ENCODE measurements at places on chromosomes 7 and 10. TPM values are rescaled to one million over a fixed set of nuclear protein-coding genes. Genes with fewer than 3 reads are reported as not detected.
A peak's percentile ranks its signal among the peaks of the same experiment; 100 is the strongest.

DNA sequence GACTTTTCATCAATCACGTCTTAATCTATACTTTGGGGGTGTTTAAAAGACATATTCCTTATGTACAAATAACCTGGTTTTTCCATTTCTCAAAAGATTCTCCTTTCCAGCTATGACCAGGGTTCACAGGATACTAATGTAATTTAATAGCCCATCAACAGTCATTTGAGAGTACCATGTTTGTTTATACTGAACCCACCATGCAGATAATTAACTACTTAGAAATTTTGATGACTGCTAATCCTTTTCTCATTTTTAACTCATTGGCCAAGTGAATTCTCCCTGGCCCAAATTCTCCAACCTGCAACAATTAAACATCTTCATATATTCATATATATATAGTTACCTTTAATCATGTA is 28.8 kb upstream of the KMT2E start:
- DNase-seq, result no peak

GRCh38 chr10:75143353-75143752 is 31.9 kb downstream of the SAMD8 start:
- no peak for DNase-seq

- DNase-seq, result no peak
These were observed 125.3 kb downstream of the SORCS3 start for GRCh38 chr10:104766341-104766740.

- DNase-seq, result no peak
These were observed 45.2 kb downstream of the HTR5A start for GRCh38 chr7:155115288-155115687.

GRCh38 chr7:32588657-32589056 is 93.4 kb downstream of the AVL9 start:
- DNase-seq, result no peak

- no peak for DNase-seq
These were observed 25.3 kb downstream of the DENND11 start for GRCh38 chr7:141676618-141677017.

- DNase-seq, result no peak
These were observed 17.9 kb upstream of the CYREN start for GRCh38 chr7:135188298-135188984.

DNA sequence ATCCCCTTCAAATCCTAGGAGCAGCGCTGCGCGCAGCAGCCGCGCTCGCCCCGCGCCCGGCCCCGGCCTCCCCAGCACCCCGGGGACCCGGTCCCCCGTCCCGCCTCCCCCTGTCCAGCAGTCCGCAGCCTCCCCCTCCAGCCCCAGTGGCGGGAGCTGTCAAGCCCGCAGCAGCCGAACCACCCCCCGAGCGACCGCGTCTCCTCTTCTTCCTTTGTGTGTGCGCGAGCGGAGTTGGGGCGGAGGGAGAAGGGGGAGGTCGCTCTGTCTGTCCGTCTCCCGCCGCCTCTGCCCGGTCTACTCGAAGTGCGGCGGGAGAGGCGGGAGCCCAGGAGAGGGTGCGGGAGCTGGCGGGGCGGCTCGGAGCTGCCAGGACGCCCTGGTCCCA is 375 bp upstream of the CHN2 start:
- DNase-seq, result no peak

- DNase-seq, result no peak
These were observed 484.6 kb downstream of the GATA3 start for GRCh38 chr10:8539056-8539455.

DNA sequence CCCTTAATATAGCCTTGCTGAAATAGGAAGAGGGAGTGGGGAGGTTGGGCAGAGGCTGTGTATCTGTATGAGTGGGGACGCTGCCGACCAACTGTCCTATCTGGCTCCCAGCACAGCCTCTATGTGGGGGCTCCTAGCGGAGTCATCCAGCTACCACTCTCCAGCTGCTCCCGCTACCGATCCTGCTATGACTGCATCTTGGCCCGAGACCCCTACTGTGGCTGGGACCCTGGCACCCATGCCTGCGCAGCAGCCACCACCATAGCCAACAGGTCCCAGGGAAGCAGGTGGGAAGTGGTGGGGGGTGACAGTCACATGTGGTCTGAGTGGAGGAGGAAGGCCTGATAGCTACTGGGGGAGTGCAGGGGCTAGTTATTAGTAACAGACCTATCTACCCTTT is 6.6 kb downstream of the MRPL43 start:
- DNase-seq, result no peak

DNA sequence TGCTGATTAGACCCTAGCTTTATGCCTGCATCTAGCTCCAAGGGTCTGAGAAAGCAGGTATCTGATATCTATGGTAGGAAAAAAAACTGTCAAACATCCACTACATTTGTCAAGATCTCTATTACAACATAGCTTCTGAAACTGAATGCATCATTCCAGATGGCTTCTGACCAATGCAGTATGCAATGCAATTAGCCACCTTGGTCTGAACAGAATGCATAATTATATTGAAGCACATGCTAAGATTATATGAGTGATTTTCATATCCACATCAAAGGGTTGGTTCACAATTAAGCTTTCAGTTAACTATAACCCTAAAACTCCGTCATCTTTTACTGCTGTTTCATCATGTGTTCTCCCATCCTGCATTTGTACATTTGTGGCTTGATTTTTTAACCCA is 271.4 kb downstream of the POLR1F start:
- DNase-seq, result no peak

DNA sequence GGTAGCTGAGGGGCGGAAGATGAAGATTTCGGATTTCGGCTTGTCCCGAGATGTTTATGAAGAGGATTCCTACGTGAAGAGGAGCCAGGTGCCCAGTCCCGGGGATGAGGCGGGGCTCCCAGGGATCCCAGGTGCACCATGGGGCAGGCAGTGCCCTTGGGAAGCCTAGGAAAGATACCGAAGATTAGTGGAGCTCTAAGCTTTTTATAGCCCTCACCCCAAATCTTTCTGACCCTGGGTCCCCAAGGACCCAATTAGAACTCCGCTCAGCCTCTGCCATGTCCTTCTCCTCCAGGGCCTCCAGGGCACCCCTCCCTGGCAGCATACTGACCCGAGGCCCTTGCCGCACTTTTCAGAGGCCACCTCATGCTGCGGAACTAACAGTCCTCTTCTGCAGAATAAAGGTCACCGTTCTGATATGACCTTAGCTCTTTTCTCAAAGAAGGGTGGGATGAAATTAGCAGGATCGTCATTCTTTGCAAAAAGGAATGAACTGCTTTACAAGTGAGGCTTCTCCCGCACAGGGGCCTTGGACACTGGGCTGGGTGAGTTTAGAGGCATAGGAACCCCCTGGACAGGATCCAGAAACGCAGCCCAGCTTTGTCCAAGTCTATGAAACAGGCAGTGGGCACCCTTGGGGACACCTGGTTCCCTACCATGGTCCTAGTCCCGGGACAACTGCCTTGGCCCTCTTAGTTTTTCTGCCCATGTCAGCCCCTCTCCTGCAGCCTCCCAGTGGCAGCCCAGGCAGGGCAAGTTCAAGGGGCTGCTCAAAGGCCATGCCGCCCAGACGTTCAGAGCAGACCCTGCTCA is 17.9 kb upstream of the CSGALNACT2 start:
- DNase-seq, result no peak

DNA sequence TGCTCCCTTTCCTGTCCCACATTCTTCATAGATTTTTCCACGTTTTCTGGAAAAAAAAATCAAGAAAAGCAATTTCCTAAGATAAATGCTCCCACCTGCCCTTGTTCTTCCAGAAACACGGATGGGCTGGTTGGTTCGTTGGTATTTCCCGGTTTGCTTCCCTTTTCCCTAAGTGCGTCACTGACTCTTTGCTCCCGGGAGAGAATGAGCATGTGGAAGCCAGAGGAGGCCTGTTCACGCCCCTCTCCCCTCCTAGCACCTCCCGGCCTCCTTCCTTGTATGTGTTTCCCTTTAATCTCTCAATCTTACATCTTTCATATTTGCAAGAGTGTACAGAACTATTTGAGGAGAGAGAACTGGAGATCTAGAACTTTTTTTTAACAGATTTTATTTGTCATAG is 442.0 kb downstream of the GFRA1 start:
- DNase-seq, result no peak

- no peak for DNase-seq
These were observed 42.1 kb upstream of the EMX2 start for GRCh38 chr10:117500456-117500855.

DNA sequence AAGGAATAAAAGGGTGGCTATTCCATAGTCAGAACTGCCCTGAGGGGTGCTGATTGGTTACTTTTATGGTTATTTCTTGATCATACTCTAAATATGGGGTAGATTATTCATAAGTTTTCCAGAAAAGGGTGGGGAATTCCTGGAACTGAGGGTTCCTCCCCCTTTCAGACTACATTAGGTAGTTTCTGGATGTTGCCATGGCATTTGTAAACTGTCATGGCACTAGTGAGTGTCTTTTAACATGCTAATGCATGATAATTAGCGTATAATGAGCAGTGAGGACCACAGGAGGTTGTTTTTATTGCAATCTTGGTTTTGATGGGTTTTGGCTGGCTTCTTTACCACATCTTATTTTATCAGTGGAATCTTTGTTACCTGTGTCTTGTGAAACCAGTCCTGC is 26.5 kb upstream of the POT1 start:
- no peak for DNase-seq

DNA sequence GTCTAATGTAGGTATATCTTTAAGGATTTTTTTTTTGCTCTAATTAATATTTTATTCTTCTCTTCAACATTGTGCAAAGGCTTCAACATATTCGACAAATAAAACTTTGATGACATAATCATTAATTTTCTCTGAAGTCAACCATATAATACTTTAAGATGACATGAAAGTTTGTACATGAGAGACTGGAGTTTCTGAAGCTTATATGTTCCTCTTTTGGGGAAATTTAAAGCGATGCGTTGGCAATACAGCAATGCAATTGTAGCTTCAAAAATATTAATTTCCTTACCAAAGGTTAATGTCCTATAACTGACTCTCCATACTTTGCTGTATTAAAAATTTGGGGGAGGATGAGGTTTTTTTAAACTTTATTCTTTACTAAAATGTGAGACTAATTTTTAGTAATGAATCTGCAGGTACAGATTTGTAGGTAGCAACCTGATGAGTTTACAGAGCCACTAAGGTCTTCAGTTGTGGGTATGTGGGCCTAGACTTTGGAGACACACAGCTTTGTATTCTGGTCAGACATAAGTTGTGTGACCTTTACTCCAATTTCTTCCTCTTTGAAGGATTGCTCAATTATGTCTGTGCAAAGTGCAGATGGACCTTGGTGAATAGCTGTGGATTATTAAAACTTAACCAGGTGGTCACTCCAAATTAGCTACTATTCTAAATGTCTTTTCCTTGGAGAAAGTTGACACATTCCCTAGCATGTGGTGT is 18.0 kb upstream of the LIPA start:
- peak; percentile 22 for DNase-seq

DNA sequence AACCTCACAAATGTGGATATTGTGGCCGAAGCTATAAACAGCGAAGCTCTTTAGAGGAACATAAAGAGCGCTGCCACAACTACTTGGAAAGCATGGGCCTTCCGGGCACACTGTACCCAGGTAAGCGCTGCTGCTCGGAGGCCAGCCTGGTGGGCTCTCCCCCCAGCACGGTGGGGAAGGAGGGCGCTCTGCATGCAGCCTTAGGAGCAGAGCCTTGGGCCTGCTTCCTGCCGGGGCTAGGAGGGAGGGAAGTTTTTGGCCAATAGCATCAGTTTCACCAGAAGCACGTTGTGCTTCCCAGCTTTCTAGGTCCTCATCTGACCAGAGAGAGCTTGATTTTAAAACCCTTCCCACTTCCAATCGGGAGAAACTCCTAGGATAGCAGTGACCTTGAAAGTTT is 62.8 kb downstream of the FIGNL1 start:
- no peak for DNase-seq

GRCh38 chr7:46834921-46835320 is 747.0 kb downstream of the TNS3 start:
- DNase-seq, result no peak

GRCh38 chr7:29265208-29265923 is 70.8 kb downstream of the CHN2 start:
- no peak for DNase-seq

PNLIPRP2 gene
- not detected for polyA plus RNA-seq

TBX20 gene
- polyA plus RNA-seq, result not detected

ASB10 gene
- not detected for polyA plus RNA-seq

SH2B2 gene
- polyA plus RNA-seq, result 4.7 TPM

EZH2 gene
- 1.3 TPM for polyA plus RNA-seq

TWNK gene
- polyA plus RNA-seq, result 0.90 TPM

SPRN gene
- not detected for polyA plus RNA-seq

PRSS2 gene
- polyA plus RNA-seq, result not detected

PSD gene
- 1.5 TPM for polyA plus RNA-seq

GPR37 gene
- not detected for polyA plus RNA-seq

FRA10AC1 gene
- 1.1 TPM for polyA plus RNA-seq

All from CD14-positive monocyte (primary cell).